ENCODE measurements at places on chromosomes 7 and 10.

- no peak for DNase-seq
Observed at GRCh38 chr7:137771679-137772078, 75.1 kb downstream of the DGKI start.

DNA sequence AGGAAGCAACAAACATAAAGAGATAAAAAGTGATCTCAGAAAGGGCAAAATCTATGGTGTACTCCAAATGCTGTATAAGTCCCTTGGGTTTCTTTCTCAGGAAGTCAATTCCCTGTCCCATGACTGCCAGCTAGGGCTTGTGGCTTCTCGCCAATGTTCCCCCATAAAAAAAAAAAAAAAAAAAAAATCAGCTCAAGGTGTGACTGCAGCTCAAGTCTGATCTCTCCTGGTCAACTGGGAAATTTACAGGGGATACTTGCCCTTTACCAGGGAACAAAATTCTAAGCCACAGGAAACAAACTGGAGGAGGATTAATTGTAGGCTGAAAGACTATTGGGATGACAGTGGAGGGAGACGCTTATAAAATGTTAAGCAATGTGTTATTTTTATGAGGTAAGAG lies 76.0 kb downstream of the PCGF5 start:
- DNase-seq, result no peak

DNA sequence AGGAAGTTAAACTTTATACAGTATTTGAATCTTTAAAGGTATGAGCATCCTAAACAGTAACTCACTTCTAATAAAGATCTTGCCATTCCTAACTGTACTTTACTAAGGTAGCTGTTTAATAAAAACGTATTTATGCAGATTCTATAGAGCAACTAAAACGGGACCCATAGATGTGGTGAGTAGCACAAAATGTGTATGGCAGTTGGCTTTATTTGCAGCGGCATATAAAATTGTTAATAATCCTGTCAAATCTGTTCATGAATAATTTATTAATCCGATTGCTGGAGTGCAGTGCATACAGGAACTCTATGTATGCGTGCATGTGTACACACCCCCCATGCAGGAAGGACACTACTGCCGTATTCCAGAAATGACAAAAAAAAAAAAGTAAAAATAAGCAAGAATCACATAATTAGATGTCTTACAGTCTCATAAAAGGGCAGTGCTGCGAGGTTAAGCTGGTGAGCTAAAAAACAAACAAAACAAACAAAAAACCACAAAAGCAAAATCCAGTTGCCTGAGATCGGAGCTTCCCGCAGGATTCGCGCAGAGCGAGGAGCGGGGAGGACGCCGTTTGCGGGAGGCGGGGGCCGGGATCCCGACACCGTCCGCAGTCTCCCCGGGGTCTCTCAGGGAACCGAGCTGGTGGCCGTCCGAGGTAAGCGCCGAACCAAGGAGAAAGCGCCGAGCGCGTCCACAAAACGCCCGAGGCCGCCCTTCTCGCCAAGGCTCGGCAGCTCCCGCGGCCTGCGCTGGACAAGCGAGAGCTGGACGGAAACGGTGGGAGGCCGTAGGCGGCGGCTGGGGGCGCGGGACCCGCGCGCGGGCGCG lies 518 bp upstream of the COMMD3 start:
- no peak for DNase-seq

GRCh38 chr7:97499204-97499603 lies 232.7 kb upstream of the TAC1 start:
- no peak for DNase-seq

GRCh38 chr10:100748231-100749058 lies 3.1 kb downstream of the PAX2 start:
- no peak for DNase-seq

DNA sequence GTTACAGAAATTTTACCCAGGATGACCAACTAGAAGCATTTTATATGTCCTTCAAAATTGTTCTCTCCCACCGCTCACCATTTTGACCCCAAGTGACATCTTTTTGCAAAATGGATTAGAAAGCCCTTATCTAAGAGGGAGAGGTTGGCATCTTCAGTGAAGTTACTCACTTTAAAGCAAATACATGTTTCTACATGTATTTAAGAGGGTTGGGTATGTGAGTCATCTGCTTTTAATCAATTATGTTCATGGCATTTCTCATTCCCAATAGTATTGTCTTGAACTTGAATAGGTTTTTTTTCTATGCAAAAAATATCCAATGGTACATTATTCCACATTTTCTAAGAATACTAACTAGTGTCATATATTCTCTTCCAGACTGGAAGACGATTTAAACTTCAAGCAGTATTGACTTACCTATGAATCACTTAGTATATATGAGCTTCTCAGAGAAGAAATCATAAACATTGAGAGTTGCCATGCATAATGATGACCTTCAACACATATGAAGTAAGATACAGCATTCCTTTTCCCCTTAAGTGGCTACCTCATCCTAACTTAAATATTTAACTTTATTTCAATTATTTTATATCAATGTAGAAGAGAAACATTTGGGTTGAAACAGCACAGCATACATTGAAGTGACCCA lies 132.8 kb downstream of the POLR1F start:
- no peak for DNase-seq

DNA sequence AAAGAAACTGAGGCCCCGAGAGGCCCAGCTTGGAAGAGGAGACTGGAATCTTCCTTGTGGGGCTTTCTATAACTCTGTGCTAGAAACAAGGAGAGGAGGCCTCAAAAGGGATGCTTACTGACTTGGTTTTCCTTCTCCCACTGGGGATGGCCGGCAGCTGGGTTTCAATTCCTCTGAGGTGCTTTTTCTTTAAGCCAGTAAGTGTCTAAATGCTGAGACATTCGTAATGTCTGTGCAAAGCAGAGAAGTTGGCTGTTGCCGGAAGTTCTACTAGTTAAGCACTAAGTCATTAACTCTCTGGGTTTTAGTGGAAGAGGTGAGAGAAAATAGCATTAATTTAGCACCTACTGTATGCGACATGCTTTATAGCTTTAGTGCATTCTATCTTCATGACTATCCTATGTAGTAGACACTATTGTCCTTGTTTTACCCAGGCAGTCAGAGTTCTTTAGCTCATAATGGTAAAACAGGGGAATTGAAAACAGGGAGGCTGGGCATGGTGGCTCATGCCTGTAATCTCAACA lies 135.2 kb downstream of the RGS10 start:
- no peak for DNase-seq

DNA sequence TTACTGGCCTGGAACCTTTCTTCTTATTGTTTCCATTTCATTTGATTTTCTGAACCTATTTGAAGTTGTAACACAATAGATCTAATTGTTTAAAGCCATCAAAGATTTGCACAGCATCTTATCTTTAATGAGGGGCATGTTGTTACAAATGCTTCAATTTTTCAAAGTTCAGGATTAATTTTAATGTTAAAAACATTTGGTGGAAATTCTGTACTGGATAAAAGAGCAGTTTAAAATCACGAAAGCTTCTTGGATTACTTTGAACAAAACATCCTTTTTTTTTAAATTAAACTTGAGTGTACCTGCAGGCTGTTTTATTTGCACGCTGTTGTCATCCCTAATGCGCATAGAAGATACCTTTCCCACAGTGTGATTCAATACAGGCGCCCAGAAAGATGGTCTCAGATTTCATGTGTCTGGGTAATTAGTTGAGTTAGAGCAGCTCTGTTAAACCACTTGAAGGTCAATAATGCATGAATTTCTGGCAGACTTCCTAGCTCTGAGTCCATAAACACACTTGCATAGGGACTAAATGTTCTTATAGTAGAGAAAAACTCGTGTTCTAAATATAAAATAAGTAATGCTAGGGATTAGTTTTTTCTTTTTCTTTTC lies 29.3 kb upstream of the DDX50 start:
- DNase-seq, result no peak

GRCh38 chr7:17989546-17989945 lies 38.1 kb downstream of the PRPS1L1 start:
- no peak for DNase-seq

DNA sequence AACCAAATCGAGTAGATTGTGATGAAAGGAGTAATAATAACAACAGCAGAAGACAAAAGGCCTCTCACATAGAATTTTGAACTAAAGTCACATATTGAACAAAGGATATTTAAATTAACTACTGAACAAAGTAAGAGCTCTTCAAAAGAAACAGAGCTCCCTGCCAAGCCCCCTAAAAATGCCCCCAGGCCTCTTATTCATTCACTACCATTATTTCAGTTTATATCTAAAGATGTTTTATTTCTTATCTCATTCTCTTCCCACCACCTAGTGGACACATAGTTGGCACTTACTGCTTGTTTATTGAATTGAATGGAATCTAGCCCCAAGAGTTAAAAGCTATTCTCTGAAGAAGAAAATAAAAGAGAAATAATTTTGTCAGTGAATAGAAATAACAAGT lies 37.4 kb downstream of the VCL start:
- no peak for DNase-seq

DNA sequence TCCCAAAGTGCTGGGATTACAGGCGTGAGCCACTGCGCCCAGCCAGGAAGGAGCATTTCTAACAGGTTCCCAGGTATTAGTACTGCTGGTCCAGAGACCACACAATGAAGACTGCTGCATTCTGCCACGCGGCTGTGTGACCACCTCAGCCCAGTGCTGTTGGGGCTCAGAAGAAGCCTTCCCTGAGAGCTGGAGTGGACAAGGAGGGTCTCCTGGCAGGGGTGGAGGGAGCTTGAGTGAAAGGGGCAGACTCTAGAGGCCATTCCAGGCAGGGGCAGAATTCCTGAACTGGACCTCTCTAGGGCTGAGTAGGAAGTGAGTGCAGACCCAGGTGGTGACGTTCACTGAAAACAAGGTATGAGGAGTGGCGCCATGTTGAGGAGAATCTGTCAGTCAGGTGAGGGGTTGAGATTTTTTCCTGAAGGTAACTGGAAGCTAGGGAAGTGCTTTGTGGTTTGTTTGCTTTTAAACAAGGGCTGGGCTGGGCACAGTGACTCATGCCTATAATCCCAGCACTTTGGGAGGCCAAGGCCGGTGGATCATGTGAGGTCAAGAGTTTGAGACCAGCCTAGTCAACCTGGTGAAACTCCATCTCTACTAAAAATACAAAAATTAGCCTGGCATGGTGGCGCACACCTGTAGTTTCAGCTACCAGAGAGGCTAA lies 67.6 kb downstream of the TACC2 start:
- no peak for DNase-seq

- no peak for DNase-seq
Observed at GRCh38 chr7:127137146-127137545, 115.6 kb downstream of the GRM8 start.

DNA sequence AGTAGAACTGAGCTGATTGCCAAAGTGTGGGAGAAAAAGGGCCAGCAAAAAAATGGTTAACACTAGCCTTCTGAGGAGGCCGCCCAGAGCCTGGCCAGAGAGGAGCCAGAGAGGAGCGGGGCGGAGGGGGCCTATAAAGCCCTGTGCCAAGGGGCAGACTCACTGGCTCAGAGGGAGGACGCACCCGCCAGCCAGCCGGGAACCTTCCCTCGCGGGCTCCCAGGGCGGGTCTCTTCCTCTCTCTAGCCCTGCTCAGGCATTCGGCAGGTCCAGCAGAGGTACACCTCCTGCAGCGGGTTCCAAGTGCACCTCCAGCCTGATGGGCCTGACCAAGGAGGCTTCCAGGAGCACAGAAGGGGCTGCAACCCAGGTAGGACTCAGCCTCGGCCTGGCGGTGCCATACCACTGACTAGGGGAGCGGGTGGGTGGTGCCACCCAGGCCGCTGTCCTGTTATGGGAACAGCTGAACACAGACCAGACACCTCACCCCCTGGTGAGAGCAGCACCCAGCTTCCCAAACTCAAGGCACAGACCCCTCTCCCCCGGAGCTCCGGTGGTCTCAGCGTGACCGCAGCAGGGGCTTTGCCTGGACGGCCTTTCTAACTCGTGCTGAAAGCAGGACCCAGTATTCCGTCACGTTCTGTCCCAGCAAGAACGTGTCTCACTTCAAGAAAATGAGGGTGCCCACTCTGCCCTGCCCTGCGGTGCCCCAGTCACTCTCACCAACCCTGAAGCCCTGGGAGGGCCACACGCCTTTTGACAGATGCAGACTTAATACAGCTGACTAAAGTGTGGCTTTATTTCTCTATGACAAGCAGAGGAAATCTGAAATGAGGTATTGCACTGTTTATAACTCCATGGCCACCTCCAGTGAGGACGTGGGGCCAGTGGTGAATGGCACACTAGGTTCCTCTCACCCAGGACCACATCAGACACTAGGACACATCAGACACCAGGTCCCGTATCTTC lies at the start of gene GPER1:
TSS of gene GPER1 (plus strand) at position 162 of the 969 bp plus-strand sequence. CDS start 3,616 bp downstream, outside the sequence.
- DNase-seq, result no peak

DNA sequence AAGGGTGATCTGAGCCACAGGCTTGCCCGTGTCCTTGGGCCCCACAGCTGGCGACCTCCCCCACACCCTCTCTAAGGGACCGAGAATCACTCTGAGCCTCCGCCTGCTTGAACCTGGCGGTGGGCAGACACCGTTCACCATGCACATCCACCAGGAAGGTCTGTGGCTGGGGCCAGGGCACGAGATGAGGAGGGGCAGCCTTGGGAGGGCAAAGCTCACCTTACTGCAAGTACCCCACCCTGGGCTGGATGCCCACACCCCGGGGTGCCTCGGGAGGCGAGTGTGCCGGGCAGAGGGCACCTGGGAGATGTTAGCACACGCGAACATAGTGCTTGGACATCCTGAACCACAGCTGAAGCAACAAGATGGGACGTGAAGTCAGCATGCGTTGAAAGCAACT lies 211.9 kb downstream of the ELFN1 start:
- DNase-seq, result no peak

DNA sequence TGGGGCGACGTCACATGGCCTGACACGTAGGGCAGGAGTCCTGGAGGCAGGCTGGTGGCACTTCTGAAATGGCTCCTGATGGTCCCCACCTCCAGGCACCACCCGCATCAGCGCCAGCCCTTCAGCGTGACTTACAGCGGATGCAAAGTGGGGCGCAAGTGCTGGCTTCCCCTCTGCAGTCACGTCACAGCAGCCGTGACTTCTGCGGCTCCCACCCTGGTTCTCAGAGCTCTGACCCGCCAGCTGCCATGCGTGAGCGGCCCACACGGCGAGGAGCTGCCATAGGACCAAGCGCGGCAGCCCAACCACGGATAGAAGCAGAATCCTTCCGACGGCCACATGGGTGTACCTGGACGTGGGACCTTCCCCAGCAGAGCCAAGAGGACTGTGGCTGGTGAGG lies 159.0 kb downstream of the ELFN1 start:
- no peak for DNase-seq

DNA sequence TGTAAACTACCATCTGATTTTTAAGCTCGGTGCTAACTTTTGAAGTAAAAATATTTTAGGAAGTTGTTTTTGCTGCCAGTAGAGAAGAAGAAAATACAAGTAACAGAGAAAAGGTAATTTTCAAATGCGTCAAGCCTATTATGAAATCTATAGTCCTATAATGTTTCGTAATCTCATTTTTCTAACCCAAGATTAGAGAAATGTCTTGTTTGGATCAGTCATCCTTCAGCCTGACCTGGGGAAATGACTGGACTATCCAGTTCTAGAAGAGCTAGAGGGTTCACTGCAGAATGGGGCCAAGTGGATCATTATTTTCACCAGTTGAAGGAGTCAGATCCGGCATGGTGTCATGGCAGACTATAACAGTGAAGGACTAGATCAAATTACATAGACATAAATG lies 62.7 kb upstream of the FGL2 start:
- no peak for DNase-seq

DNA sequence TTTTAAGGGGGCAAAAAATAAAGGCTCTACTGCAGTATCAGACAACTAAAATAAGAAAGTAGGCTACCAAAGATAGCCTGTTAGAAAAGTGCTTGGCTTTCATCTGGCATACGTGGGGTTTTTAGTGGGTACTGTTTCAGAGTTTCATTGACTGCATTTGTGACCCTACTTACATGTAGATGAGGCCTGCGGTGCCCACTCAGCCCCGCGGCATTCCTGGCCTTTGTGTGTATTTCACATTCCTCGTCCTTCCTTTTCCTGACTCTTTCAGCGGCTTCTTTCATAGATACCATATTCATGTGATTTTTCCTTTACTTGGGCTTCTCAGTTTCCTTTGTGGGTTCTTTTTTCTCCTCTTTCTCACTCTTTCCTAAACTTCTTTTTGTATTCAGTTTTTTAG lies 50.7 kb downstream of the UBE3C start:
- no peak for DNase-seq
